ENCODE measurements at places on chromosomes 7 and 10. TPM values are rescaled to one million over a fixed set of nuclear protein-coding genes. Genes with fewer than 3 reads are reported as not detected.
A peak's percentile ranks its signal among the peaks of the same experiment; 100 is the strongest.

GRCh38 chr10:63700631-63701156, 179.5 kb downstream of the REEP3 start:
- no peak overlapping the region for H3K4me3 ChIP-seq
- peaks cover 2% of the 10 kb centered on the region for H3K36me3 ChIP-seq
- no peaks in the 10 kb centered on the region for H3K4me1 ChIP-seq
- H3K27me3 ChIP-seq, result no peaks in the 10 kb centered on the region
- H3K27ac ChIP-seq, result no peak overlapping the region

GRCh38 chr10:591646-592045, 97.8 kb downstream of the DIP2C start:
- H3K27me3 ChIP-seq, result peaks cover 4% of the 10 kb centered on the region
- DNase-seq, result no peak
- no peaks in the 10 kb centered on the region for H3K36me3 ChIP-seq
- H3K4me3 ChIP-seq, result no peak overlapping the region
- H3K27ac ChIP-seq, result no peak overlapping the region

- H3K27ac ChIP-seq, result no peak overlapping the region
- peaks cover 3% of the 10 kb centered on the region for H3K27me3 ChIP-seq
- no peaks in the 10 kb centered on the region for H3K4me1 ChIP-seq
- no peaks in the 10 kb centered on the region for H3K36me3 ChIP-seq
These were observed 155.0 kb downstream of the BMPER start for GRCh38 chr7:34060196-34060947.

- no peak overlapping the region for H3K27ac ChIP-seq
- H3K27me3 ChIP-seq, result peaks cover 3% of the 10 kb centered on the region
- no peak for DNase-seq
- H3K36me3 ChIP-seq, result peaks cover 11% of the 10 kb centered on the region
- peaks cover 27% of the 10 kb centered on the region for H3K4me1 ChIP-seq
These were observed 3.0 kb upstream of the AKR1B1 start for GRCh38 chr7:134461916-134462315.

- no peak overlapping the region for H3K27ac ChIP-seq
- no peak for DNase-seq
- H3K36me3 ChIP-seq, result no peaks in the 10 kb centered on the region
- H3K27me3 ChIP-seq, result no peaks in the 10 kb centered on the region
- no peaks in the 10 kb centered on the region for H3K4me1 ChIP-seq
These were observed 125.3 kb downstream of the SORCS3 start for GRCh38 chr10:104766341-104766740.

GRCh38 chr7:73452999-73453635, 19.5 kb downstream of the FZD9 start:
- H3K27ac ChIP-seq, result peak overlapping the region; percentile 21
- H3K4me1 ChIP-seq, result peaks cover 26% of the 10 kb centered on the region
- no peaks in the 10 kb centered on the region for H3K27me3 ChIP-seq
- no peak for DNase-seq

GRCh38 chr10:110600487-110601101, 33.1 kb downstream of the SMC3 start:
- H3K4me3 ChIP-seq, result no peak overlapping the region
- no peaks in the 10 kb centered on the region for H3K4me1 ChIP-seq
- no peaks in the 10 kb centered on the region for H3K27me3 ChIP-seq
- no peak overlapping the region for H3K27ac ChIP-seq
- peaks cover 59% of the 10 kb centered on the region for H3K36me3 ChIP-seq

DNA sequence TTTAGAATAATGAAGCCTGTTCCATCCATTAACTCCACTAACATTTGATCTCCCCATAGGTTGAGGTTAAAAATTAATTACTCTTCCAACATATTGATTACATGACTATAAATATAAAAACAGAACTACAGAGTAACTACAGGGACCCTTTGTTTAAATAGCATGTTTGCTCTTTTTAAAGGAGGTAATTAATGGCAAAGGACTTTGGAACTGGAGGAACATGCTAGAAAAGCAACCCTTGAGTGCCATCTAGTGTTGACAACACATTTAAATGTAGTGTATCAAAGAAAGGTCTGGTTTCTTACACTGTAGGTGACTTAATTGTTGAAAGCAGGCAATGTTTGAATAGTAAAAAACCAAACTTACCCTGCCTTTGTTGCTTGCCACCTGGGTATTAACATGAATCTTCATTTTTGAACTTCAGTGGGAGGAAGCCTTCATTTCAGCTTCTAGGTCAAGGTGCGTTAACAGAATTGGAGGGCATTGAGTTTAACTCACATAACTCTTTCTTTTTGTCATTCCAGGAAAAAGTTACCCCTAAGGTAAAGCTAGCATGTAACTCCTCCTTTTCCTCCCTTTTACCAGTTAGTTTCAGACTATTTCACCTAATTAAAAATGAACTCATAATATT, 52.6 kb upstream of the CAPZA2 start:
- no peaks in the 10 kb centered on the region for H3K36me3 ChIP-seq
- H3K4me3 ChIP-seq, result no peak overlapping the region
- H3K27me3 ChIP-seq, result peaks cover 9% of the 10 kb centered on the region
- no peaks in the 10 kb centered on the region for H3K4me1 ChIP-seq

Gene OGDHL
- total RNA-seq, result not detected

Data from activated CD8-positive, alpha-beta T cell treated with anti-CD3 and anti-CD28 coated beads, Interleukin-2, amount 10 ng/mL, durations not matched to agents 7 days and 5 days (primary cell).